Dermis microvascular lymphatic vessel endothelial cell (primary cell): ENCODE measurements at places on chromosomes 6 and 20.

DNA sequence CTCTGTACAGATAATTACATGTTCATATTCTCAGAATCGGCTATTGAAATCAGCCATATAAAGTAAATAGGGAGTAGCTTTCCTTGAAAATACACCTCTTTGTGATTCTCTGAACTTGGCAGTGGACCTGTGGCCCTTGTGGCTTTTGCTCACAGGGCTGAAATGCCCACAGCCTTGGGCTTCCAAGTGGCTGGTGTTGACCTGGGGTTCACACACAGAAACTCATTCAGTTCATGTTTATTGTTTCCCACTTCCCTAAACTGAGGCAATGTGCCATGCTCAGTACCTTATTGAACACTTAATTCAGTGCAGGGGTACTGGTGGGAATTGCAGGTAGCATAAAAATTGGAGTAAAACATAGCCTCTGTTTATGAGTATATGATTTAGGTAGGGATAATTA is 19.1 kb upstream of the TULP4 start:
- no peak for DNase-seq

DNA sequence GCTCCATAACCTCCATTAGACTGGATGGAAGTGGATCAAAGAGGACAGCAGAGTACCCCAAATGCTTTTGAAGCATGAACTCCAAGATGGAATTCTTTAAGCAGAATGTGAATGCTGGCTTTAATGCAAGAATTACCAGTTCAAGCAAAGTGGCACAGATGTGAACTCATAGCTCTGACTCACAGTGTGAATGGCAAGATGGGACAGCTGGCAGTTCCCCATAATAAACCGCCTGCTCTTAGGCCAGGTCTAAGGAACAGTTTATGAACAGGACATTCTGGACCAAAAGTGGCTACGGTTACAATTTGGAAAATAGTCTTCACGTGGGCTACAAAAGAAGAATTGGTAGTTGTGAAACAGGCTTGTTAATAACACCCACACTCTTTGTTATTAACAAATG is 76.5 kb downstream of the SPTLC3 start:
- no peak for DNase-seq

DNA sequence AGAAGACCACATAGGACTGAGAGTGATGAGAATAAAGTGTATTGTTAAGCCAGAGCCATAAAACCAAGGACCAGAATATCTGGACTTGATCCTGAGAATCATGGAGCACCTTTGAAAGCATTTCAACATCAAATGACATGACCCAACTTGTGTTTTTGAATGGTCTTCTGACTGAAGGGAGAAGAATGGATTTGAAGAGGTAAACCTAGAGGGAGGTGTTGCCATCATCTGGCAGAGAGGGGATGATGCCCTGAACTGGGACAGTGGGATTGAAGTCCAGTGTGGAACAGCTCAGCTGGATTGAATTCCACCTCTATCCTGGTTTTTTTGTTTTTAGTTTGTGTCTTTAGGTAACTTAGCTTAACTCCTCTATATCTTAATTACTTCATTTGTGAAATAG is 570.0 kb downstream of the TBC1D32 start:
- no peak for DNase-seq

DNA sequence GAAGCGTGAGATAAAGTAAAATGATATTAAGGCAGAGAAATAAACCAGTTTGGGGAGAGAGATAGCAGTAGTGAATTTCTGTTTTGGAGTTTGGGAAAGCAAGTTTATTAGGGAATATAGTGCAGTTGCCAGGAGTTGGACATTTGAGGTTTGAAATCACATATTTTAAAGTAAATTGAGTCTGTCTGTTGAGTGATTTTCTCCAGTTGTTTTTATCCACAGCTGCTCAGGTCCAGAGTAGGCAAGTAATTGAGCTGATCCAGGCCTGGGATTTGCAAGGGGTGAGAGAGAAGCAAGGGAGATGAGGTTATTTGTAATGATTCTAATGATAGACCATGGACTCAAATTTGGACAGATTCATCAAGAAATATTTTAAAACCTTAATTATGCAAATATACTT is 481.9 kb downstream of the UTRN start:
- DNase-seq, result no peak

DNA sequence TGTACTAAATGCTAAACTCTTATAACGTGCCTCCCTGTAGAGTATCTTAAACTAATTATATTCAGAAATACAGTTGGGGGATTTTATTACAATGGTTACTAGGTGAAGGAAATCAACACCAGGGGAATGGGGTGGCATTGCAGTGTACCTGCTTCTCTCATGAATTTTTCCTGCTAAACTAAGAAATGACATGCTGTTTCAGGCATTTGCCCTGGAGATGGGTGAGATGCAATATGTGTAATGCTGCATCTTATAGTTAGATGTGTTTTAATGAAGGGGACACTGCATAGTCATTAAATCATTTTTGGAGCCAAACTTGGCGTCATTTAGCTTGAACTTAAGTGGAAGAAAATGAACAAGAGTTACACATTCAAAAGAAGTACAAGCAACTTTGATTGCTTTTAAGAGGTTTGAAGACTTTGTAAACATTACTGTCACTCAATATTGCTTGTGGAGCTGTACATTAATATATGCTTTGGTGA is 4.3 kb downstream of the EYA4 start:
- no peak for DNase-seq

DNA sequence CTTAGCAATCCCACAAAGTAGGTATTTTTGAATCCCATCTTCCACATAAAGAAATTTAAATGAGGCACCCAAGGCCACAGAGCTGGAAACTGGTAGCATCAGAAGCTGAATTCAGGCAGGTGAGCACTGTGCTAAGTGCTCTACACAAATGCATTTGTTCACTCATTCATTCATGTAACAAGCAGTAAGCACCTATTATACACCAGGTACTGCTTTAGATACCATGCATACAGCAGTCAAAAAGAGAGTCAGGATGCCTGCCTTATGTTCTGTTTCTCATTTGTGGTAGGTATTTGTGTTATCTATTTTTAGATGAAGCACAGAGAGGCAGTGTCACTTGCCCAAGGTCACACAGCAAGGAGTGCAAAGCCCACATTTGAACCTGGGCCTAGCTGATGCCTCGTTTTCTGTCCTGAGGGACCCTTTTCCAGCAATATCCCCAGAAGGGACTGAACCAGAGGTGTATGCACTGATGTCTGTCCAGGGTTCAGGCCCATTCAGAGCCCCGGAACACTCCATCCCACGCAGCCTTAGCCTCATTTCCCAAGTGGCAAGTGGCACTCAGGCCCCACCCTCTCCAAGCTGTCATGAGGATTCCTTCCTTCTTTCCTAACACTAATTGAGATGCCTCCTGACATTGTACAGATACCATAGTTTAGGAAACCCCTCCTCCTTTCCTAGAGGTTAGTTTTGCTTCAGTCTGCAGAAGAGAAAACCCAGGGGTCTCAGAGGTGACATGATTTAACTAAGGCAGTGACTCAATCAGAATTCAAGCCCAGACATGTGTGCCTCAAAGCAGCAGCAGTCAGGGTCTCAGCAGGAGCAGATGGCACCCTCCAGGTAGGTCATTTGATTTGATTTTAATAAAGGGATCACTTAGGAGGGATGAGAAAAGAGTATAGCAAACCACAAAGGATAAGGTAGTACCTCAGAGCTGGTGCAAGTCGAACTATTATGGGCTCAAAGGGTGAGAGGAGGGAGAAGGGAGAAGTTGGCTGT is 61.2 kb upstream of the SIRPA start:
- no peak for DNase-seq

GRCh38 chr6:17132967-17133366 is 31.1 kb downstream of the STMND1 start:
- no peak for DNase-seq
